Dermis lymphatic vessel endothelial cell (primary cell): ENCODE measurements at places on chromosomes 1 and 21. TPM values are rescaled to one million over a fixed set of nuclear protein-coding genes. Genes with fewer than 3 reads are reported as not detected.

LCE1B gene
- total RNA-seq: not detected in 2 replicates

MUTYH gene
- total RNA-seq: 7.4 and 12.3 TPM in 2 replicates

UTS2 gene
- 0.33 TPM in 1 of 2 replicates, not detected in the other for total RNA-seq

PSMB4 gene
- 426 and 457 TPM in 2 replicates for total RNA-seq

PTGFR gene
- total RNA-seq: 0.09 and 0.11 TPM in 2 replicates

SLAMF7 gene
- not detected in 2 replicates for total RNA-seq

ITGB2 gene
- total RNA-seq: 0.11 and 0.43 TPM in 2 replicates

SYDE2 gene
- 3.3 and 4.1 TPM in 2 replicates for total RNA-seq

TRIM45 gene
- 0.98 and 1.3 TPM in 2 replicates for total RNA-seq
